ENCODE measurements at places on chromosomes 5 and 9. TPM values are rescaled to one million over a fixed set of nuclear protein-coding genes. Genes with fewer than 3 reads are reported as not detected.

Gene SLCO4C1
- not detected for polyA plus RNA-seq

DNA sequence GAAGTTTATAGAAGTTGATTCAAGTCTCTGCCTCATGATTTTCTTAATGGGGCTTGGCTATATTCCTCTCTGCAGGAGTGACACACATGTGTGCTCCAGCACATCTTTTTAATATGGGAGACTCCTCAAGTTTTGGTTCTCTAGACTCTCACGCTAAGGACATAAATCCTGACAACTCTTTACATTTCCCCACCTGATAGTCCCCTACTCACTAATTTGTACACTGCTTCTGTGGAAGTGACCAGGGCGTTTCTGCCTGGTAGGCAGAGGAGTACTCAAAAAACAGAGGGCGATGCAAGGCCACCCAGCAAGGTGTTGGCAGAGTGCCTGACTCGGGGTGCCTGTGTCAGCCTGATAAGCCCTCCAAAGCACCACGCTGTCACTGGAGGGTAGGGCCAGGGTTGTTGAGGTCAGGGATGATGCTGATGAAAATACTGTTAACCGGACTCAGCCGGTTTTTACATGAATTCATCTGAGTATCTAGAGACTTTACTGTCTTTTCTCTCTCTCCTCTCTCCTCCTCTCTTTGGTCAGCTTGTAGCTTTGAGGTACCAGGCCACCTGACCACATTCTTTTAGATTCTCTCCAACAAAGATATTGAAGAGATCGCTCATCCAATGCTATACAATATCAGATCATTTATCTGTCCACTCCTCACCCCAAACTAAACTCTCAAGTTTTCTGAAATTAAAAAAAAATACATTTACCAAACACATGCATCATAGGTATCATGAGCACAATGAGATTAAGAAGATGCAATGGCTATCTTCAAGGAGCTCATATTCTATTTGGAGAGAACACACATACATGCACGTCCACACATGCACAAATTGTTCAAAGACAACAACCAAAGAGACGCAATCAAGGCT lies 205.2 kb downstream of the PIK3R1 start:
- no peak overlapping the region for H3K4me3 ChIP-seq
- H3K36me3 ChIP-seq = no peaks in the 10 kb centered on the region
- no peak for DNase-seq
- no peaks in the 10 kb centered on the region for H3K27me3 ChIP-seq
- peaks cover 7% of the 10 kb centered on the region for H3K4me1 ChIP-seq

Gene SLC38A9
- 10.5 TPM for polyA plus RNA-seq

DNA sequence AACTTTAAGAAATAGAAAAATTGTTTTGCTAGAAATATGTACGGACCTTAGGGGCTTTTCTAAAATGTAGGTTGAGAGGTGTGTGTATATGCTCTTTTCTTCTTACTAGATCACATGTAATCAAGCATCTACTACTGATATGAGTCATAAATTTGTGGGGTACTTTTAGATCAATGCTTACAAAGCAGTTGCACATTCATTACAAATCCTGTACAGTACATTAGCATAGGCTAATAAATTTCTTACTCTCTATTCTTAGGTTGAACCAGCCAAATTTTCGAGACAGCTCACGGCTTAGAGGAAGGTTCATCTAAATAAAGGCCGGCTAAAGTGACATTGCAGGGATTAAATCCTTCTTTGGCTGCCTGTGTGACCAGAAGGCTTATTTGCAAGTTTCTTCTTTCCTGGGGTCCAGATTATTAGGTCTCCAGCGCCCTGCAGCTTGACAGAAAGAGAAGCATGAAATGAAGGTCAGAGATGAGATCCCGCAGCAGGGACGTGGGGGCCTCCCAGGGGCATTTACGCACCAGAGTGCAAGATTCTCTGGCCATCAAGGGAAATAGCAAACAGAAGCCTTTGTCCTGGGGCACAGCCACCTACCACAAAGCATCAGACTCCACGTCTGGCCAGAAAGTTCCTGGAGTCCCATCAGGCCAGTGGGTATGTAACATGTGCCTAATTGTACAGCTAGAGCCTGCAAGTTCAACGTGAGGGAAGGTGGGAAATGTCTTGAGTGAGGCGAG lies 53.0 kb downstream of the NIM1K start:
- H3K36me3 ChIP-seq = no peaks in the 10 kb centered on the region
- no peaks in the 10 kb centered on the region for H3K4me1 ChIP-seq
- H3K27ac ChIP-seq = no peak overlapping the region
- no peak overlapping the region for H3K4me3 ChIP-seq
- DNase-seq = no peak

DNA sequence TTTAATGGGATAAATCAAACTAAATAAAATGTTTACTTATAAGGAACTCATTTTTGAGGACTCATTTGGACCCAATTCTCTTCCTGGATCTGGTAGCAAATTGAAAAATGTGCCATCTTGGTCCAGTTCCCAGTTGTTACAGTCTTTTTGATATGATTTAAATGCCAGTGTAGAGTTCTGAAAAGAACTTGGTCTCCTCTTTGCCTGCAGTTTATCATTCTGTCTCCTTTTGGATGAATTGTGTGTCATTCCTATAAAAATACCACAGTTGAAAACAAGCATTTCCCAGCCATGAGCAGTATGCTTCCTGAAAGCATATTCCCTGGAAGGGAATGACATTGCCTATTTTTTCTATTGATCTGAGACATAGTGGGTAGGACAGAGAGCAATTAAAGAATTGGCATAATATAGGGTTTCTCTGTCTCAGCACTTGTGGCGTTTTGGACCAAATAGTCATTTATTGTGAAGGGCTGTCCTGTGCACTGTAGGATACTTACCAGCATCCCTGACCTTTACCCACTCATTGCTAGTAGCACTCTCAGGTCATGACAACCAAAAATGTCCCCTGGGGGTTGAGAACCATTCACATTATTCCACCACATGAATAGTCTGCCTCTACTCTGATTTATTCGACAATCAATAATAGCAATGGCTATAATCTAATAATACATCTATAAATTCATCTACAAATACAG lies 181.8 kb downstream of the NXNL2 start:
- DNase-seq = no peak
- no peak overlapping the region for H3K27ac ChIP-seq
- no peaks in the 10 kb centered on the region for H3K36me3 ChIP-seq
- no peaks in the 10 kb centered on the region for H3K4me1 ChIP-seq
- no peak overlapping the region for H3K4me3 ChIP-seq

GRCh38 chr9:33752130-33752637 lies 43.2 kb upstream of the PRSS3 start:
- H3K4me3 ChIP-seq = no peak overlapping the region
- H3K36me3 ChIP-seq = no peaks in the 10 kb centered on the region
- H3K27ac ChIP-seq = no peak overlapping the region

DNA sequence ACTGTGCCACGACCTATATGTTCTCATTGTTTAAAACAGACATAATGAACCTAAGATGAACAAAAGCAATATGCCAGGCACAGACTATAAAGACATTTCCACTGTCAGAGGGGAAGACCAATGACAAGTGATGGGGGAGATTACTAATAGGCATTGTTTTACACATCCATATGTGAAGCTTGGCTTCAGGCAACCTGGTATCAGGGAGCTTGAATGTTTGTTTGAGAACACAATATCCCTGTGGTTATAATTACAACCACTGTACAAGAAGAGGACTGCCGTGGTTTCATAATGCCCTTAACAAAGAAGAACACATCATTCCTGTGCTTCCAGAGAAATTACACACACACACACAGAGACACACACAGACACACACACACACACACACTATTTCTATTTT lies 385.7 kb downstream of the BNC2 start:
- H3K27me3 ChIP-seq = no peaks in the 10 kb centered on the region
- H3K36me3 ChIP-seq = no peaks in the 10 kb centered on the region
- H3K4me1 ChIP-seq = peaks cover 8% of the 10 kb centered on the region
- peak; percentile 52 for DNase-seq
- H3K27ac ChIP-seq = no peak overlapping the region

DNA sequence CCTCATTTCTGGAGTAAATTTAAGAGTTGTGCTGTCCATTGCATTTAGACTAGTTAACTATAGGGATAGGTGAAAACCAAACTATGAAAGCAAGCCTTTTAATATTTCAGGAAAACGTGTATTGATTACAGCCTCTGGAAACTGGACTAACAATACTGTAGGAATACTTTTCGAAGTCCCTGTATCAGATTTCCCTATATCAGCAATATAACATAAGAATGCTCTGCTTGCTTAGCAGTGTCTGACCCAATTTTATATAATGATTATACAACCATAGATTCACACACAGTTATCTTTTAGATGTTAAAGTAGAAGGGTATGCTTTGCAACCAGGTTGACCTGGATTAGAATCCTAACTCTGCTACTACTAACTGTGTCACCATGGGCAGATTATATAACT lies 203.1 kb downstream of the WDR70 start:
- no peak for DNase-seq
- no peak overlapping the region for H3K27ac ChIP-seq
- H3K4me3 ChIP-seq = no peak overlapping the region

DNA sequence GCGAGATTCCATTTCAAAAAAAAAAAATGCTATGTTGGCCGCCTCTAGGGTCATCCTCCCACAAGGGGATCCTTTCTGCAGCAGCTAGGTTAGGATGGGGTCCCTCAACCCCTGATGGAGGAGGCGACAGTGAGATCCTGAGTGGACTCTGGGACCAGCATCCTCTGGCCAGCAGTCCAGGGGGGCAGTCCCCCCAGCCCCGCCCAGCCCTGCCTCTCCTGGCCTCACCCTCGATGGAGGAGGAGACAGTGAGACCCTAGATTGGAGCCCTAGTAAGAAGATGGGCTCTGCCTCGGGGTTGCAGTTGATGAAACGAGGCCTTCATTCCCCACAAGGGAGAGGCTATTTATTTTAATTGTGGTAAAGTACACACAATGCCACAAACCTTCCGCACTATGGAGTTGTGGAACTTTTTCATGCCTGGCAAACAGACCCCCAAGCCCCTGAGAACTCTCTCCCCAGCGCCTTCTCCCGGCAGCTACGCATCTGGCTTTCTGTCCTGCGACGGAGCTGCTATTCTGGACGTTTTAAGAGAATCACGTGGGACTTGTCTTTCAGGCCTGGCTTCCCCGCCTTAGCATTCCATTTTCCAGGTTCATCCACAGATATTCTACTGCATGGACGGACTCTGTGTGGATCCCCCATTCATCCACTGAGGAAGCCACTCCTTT lies 15.8 kb downstream of the VAV2 start:
- no peaks in the 10 kb centered on the region for H3K27me3 ChIP-seq
- no peak overlapping the region for H3K4me3 ChIP-seq
- no peak overlapping the region for H3K27ac ChIP-seq
- H3K36me3 ChIP-seq = no peaks in the 10 kb centered on the region
- peaks cover 25% of the 10 kb centered on the region for H3K4me1 ChIP-seq

Data from IMR-90 (cell line).